ENCODE measurements at places on chromosomes 16 and 17.
A peak's percentile ranks its signal among the peaks of the same experiment; 100 is the strongest.

- peak; percentile 38 for DNase-seq
These were observed 138.2 kb upstream of the COX10 start for GRCh38 chr17:13931111-13931526.

DNA sequence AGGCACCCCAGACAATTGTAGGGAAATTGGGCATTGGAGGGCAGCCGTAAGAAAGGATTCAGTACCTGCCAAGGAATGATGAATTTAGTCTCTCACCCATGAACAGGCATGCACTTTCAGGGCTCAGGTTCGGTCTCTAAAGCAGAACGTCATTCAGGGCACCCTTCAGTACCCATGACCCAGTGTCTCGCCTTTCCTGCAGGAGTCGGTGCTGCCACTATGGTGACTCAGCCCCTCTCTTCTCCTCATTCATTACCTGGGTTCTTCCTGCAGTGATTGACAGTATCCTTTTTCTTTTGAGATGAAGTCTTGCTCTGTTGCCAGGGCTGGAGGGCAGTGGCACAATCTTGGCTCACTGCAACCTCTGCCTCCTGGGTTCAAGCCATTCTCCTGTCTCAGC, 8.4 kb downstream of the SOST start:
- no peak for DNase-seq

DNA sequence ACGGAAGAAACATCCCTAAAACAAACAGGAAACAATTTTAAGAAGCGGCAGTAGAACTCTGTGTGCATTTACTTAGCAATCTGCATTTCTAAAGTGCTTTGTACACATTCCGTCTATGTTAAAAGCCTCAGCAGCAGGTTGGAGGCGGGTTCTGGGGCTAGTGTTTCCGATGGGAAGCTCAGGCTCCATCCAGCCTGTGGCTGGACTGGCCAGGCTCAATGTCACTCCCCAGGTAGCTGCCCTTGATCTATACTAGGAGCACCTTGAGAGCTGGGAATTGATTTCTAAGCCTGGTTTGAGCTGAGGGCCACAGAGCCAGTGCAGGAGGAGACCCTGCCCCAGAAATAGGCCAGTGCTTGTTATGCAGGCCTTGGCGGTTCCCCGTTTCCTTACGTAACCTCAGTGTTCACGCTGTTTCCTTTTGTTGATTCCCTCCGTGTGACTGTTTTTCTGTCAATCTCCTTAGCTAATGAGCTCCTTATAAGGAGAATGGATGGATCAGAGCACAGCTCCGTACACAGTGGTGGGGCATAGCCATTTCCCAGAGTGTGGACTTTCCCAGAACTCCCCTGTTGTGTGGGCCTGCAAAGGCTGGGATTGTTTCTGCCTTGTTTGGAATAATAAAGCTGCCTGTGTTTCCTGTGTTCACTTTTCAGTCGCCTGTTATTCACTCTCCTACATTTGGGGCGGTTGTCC, 21.4 kb downstream of the ADORA2B start:
- peak; percentile 63 for DNase-seq

- no peak for DNase-seq
These were observed 74.9 kb upstream of the ZNF423 start for GRCh38 chr16:49930841-49931240.

DNA sequence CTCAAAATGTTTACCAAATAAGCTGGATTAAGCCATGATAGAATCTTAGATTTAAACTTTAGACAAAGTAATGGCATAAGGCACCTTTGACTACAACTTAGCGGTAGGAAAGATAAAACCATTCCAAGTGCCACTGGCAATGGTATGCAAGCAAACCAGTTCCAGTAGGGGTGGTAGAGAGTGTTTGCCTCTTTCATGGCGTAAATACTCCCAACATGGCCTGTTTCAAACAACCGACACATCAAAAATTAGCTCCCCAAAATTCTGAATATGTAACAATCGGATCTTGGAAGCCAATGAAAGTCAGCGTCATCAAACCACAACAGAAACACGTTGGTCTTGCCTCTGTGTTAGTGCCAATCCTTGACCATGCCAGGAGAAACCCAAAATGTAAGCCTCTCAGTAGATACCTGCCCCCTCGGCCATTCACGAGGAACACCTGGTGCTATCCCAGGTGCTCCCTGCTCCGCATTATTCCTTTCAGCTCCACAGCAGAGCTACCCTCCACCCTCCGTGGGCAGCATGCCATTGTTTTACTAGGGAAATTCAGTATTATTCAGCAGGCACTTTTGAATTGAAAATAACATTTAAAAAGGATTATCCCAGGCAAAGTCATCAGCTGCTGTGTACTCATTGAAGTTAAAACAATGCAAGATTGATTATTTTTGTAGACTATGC, 307.8 kb upstream of the CDH11 start:
- DNase-seq, result no peak

DNA sequence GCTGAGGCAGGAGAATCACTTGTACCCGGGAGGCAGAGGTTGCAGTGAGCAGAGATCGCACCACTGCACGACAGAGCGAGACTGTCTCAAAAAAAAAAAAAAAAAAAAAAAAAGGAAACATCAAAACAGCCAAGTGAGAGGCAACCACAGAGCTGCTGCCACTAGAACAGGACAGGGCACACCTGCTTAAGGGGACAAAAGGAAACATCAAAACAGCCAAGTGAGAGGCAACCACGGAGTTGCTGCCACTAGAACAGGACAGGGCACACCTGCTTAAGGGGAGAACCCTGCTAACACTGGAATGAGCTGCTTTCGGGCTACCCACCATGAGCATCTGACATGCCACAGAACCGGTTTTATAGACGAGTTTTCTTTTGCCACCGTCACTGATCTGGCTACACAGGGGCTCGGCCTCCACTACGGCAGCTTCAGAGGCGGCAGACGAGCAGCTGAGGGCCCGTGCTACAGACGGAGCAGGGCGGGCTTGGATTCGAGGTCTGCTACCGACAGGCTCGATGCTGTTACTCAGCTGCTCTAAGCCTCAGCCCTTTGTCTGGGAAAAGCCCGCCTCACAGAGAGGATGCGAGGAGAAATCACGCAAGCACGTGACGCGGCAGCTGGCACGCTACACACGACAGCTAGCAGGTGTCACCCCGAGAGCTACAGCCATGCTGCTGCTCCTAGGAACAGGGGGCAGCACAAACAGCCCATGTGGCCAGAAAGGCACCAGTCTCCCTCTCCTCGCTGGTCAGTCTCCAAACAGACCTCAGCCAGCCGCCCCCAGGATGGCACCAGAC, 2.0 kb downstream of the P4HB start:
- no peak for DNase-seq

- no peak for DNase-seq
These were observed 52.2 kb upstream of the HAPSTR1 start for GRCh38 chr16:9039210-9039609.

DNA sequence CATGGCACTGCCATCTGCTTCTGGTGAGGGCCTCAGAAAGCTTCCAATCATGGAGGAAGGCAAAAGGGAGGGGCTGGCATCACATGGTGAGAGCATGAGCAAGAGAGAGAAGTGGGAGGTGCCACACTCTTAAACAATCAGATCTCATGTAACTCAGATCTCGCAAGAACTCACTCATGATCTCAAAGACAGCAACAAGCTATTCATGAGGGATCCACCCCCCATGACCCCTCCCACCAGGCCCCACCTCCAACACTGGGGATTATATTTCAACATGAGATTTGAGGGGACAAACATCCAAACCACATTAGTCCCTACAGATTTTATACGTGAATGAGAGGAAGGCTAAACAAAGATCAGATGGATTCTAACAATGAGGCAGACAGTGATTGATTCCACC, 8.9 kb upstream of the TMEM132E start:
- DNase-seq, result no peak

DNA sequence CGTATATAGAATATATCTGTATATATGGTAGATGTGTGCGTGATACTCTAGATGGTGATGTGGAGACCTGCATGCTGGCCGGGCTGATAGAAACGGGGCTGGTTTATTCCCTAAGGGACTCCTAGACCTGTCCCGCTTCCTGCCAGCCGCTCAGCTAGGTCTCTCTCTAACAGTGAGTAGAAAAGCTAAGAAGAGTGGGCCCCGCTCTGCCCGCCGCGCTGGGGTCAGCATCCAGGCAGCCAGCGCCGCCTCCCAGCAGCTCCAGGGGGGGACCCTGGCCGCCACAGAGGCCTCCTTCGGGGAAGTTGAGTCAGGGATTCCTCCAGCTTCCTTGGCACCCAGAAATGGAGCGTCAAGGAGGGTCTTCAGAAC, 9.4 kb downstream of the CYGB start:
- no peak for DNase-seq

DNA sequence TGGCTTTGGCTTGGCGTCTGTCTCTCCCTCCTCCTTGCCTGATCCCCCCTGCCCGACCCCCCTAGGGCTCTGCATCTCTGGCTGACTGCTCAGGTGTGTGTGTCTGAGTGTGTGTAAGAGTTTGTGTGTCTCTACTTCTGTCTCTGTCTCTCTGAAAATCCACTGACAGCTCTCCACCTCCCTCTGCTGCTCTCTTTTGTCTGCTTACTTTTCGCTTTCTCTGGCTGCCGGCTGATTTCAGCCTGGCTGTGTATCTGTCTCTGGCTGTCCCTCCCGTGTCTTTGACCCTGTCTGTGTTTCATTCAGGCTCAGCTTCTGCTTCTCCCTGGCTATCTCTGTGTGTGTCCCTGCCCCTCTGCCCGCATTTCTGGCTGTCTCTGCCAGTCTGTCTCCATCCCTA, 3.8 kb upstream of the SPEM1 start:
- no peak for DNase-seq

DNA sequence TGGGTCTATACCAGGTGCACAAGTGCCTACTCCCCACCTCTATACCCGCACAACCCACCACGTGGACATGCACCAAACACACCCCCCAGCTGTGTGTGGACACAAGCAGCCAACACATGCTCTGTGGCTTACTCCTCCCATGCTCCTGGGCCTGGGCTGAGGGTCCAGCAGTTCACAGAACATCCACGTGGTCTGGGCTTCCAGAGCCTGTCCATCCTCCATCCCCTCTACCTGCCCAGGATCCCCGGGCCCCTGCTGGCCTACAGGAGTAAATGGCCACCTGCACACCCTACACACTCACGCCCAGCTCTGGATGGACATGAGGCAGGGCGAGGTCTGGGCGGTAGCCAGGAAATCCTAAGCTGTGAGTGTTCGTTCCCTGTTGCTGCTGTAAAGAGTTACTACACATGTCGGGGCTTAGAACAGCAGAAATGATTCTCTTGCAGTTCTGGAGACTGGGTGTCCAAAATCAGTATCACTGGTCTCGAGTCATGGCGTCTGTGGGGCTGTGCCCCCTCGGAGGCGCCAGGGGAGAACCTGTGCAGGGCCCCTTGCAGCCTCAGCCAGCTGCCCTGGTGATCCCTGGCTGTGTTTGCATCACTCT, 15.0 kb upstream of the RAI1 start:
- no peak for DNase-seq

- DNase-seq, result no peak
These were observed 435.7 kb downstream of the ZFHX3 start for GRCh38 chr16:72612256-72612655.

GRCh38 chr16:85304337-85304736, 192.1 kb upstream of the CIBAR2 start:
- DNase-seq, result no peak

GRCh38 chr16:85037721-85038120, 10.1 kb downstream of the KIAA0513 start:
- DNase-seq, result no peak

GRCh38 chr16:51814617-51815016, 663.5 kb upstream of the SALL1 start:
- no peak for DNase-seq

- no peak for DNase-seq
These were observed 24.1 kb downstream of the WIPI1 start for GRCh38 chr17:68433211-68433610.

- no peak for DNase-seq
These were observed 18.3 kb downstream of the POLR3K start for GRCh38 chr16:35011-35677.

GRCh38 chr16:86062271-86062965, 163.5 kb downstream of the IRF8 start:
- no peak for DNase-seq

DNA sequence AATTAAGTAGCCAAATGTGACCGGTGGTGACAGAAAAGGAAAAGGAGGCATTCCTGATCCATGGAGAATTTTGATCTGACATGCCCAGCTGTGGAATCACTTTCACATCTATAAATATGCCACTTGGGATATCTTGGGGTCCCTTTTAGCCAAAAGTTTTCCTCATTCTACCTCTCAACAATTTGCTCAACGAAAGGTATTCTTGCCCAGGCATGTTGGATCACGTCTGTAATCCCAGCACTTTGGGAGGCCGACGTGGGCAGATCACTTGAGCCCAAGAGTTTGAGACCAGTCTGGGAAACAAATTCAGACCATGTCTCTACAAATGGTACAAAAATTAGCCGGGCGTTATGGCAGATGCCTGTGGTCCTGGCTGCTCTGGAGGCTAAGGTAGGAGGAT, 24.3 kb downstream of the LITAF start:
- DNase-seq, result no peak

DNA sequence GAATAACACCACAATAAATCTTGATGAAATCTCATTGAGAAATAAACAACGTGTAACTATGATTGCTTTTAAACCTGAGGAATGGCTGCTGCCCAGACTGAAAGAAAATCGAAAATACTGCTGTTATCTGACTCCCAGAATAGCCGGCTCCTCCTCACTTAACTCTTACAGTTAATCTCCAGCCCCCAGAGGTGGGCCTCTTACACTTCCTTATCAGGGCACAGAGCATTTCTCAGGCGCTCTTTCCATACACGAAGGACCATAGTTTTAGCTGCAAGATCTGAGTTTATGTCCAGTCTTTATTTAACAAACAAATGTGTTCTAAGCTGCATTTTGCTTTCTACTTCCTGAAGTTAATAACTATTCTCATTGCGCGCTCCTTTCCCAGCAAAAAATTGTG, 206.9 kb downstream of the MAP2K4 start:
- DNase-seq, result no peak

- no peak for DNase-seq
These were observed 77.2 kb upstream of the MYOCD start for GRCh38 chr17:12588531-12588930.

DNA sequence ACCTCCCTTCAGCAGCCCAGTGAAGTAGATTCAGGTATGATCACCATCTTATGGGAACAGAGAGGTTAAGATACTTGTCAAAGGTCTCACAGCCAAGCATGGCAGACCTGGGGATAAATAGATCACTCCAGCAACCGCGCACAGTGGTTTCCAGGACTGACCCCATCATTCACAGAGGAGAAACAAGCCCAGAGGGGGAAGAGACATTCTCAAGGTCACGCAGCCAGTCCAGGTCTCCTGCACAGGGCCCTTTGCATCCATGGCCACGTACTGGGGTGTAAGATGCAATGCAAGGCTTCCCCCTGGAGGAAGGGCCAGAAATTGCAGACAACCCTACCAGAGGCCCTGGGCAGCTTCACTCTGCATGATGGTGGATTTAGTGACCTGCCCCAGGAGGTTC, 19.9 kb downstream of the TLE7 start:
- DNase-seq, result no peak
